ENCODE measurements at places on chromosomes 7 and 10.

- no peak for DNase-seq
Observed at GRCh38 chr7:42315103-42315502, 78.1 kb upstream of the GLI3 start.

DNA sequence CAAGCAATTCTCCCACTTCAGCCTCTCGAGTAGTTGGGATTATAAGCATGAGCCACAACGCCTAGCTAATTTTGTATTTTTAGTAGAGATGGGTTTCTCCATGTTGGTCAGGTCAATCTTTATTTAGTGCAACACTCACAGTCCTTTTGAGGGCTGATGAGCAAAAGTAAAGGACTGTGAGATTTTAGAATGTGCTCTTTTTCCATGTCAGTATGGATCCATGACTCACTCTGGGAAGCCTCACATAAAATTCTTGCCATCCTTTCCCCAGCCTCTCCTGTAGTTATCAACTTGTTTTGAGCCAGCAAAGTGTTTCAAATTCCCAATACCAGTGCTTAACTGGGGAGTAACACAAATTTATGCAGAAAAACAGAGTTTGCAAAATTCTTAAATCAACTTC is 135.8 kb upstream of the CXCL12 start:
- DNase-seq = no peak

GRCh38 chr7:40520986-40521738 is 386.4 kb downstream of the SUGCT start:
- no peak for DNase-seq

- no peak for DNase-seq
Observed at GRCh38 chr10:55464083-55464482, 663.1 kb upstream of the PCDH15 start.

GRCh38 chr7:51645702-51646298 is 329.2 kb upstream of the COBL start:
- no peak for DNase-seq

DNA sequence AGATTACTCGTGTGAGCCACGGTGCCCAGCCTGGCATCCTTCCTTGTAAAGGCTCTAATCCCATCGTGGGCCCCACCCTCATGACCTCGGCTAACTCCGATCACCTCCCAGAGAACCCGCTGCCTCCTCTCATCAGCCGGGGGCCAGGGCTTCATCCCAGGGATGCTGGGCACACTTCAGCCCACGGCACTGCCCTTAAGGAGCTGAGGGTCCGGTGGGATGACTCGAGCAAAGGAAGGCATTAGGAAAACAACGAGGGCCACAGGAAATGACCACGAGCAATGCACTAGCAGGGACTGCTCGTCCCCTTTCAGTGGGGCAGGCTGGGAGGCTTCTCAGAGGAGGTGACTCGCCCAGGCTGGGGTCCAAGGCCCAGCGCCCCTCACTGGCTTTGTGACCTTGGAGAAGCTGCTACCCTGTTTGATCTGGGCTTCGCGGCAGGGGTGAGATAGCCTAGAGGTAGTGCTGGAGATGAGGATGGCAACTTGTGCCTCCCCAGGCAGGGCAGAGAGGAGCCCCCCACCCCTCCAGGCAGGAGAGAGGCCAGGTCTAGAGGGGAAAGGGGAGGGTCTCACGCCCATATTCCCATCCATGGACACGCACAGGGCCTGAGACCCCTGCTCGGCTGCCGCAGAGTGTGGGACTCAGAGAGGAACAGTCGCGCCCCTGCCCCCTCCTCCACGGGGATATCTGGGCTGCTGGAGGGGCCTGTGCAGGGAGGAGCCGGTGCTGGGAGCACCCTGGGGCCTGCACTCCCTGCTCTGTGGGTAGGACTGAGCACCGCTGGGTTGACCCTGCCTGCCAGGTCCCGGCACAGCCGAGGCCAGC is 26.8 kb downstream of the ELFN1 start:
- DNase-seq = no peak

GRCh38 chr10:114662646-114663217 is 4.7 kb upstream of the ABLIM1 start:
- no peak for DNase-seq

GRCh38 chr10:96699613-96700012 is 20.7 kb downstream of the PIK3AP1 start:
- DNase-seq = no peak

All from activated CD8-positive, alpha-beta memory T cell treated with anti-CD3 and anti-CD28 coated beads for 4 hours (primary cell).